ENCODE measurements at places on chromosomes 3 and 15.

- no peak for DNase-seq
Observed at GRCh38 chr3:196096382-196096953, 14.6 kb upstream of the TFRC start.

- DNase-seq: no peak
Observed at GRCh38 chr15:45320581-45321205, 57.7 kb downstream of the GATM start.

DNA sequence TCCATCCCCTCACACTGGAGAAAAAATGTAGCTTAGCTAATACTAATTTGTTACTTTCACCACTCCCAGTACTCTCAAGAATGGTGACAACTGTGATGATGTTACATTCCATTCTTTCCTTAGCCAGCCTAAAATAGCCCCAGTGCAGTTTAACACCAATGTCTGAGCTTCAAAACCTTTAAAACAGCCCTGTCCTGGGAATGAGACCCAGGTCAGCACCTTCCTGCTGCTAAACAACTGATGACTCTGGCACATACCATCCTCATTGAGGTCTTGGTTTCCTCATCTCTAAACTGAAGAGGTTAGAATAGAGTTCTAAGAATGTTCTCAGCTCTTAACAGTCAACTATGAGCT lies 3.8 kb downstream of the SCAMP2 start:
- no peak for DNase-seq

DNA sequence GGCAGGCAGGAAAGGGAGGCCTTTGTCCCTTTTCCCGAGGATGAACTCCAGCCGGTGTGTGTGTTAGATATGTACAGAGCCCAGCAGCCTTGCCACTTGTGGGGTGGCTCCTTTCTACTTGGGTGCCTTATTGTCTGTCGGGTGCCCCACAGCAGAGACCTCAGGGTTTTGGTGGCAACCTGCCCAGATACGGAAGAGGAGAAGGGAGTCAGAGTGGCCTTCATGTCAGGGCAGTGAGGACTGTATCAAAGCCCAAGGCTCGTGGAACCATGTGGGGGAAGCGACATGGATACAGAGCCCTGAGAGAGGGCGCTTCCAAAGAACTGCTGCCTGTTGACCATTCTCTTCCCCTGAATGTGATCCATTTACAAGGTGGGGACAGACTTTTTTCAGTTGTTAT lies 166.2 kb downstream of the SLCO3A1 start:
- no peak for DNase-seq

GRCh38 chr3:28286595-28286994 lies 45.2 kb downstream of the CMC1 start:
- DNase-seq: no peak

- no peak for DNase-seq
Observed at GRCh38 chr15:96334705-96335410, 4.4 kb downstream of the NR2F2 start.

DNA sequence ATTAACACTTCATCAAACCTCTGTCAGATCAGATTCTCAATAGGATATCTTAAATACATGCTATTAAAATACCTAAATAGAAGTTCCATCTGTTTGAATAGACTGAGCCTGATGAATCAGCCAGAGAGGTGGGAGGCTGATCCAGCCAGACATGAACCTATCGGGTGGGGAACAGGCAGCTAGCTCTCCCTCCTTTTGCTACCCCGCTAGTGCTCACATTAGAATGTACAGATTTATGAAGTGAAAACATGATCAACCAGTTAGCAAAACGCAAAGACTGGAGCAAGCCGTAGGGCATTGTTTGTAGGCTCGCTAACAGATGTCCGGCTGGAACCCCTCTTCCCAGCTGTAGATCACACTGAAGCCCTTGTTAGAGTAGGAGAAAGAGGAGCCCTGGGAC lies 54.4 kb downstream of the GTF2E1 start:
- no peak for DNase-seq

DNA sequence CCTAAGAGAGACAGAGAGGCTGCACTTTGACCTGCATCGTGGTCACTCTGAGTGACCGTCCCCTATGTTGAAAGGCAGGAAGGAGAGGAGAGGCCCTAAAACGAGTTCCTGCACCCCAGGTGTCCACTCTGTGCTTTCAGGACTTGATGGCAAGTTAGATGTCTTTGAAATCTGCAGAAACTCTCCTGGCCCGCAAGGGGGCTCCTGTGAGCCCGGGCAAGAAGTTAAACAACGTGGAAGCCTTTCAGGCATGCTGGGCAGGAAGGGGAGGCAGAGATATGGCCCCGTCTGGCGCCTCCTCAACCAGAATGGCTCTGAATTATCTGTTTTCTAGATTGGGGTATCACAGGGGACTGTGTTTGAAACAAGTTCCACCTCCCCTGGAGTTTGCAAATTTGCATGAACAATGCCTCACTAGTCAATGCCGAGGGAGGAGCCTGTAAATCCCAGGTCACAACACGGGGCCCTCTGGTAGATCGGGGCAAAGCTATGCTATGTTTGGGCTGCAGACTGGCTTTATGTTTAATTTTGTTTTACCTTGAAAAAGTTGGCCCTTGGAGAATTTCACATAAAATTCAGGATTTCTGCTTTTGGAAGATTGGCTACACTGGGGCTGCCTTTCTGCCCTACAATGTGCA lies 9.8 kb downstream of the CTXND1 start:
- DNase-seq: no peak

- no peak for DNase-seq
Observed at GRCh38 chr3:35772381-35773015, 133.2 kb downstream of the ARPP21 start.

- DNase-seq: no peak
Observed at GRCh38 chr15:100686725-100687473, 84.5 kb downstream of the ASB7 start.

DNA sequence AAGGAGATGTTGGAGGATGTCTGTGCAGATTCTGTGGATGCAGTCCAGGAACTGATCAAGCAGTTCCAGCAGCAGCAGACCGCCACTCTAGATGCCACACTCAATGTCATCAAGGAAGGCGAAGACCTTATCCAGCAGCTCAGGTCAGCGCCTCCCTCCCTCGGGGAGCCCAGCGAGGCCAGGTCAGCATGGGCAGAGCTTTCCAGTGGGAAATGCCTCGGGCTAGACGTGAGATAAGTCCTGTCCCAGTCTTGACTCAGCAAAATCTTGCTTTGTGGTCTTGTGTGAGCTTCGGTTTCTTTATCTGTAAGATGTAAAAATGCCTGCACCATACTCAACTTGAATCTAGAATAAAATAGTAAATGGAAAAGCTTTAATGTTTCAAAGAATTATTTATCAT lies 335.1 kb upstream of the UMPS start:
- DNase-seq: no peak

- DNase-seq: no peak
Observed at GRCh38 chr3:10280177-10280529, 12.6 kb downstream of the GHRL start.

DNA sequence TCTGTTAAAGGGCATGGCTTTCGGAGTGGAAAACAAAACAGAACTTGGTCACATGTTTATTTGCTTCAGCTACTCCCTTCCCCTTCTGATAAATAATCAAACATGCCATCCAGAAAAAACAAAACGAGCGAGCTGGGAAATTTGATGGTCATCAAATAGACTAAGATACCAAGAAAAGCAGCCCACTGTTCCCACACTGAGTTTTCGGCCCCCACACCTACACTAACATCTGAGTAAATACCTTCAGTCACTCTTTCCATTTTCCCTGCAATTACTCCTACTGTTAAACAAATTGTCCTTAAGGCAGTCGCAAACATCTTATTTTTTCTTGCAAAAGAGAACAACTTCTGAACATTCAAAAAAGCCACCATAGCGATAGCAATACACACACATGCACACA lies 454.6 kb downstream of the FOXP1 start:
- DNase-seq: peak; percentile 30

- DNase-seq: no peak
Observed at GRCh38 chr3:25817107-25817506, 27.2 kb downstream of the OXSM start.

DNA sequence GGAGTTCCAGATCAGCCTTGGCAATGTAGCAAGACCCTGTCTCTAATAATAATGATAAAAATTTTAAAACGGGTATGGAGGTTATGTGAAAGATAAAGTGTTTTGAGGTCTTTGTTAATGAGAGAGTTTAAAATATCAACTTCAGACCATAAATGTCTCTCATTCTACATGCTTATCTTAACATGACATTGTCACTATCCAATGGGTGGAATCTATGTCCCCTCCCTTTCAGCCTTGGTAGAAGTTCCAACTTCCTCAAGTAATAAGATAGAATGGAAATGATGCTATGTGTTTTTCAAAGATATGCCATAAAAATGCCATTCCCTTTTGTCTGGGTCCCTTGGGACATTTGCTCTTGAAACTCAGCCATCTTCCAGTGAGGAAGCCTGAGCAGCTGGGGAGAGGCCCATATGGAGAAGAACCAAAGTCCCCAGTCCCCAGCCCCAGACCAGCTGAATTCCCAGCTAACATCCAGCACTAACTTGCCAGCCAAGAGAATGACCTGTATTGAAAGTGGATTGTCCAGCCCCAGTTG lies 17.0 kb downstream of the RPSA start:
- DNase-seq: no peak

DNA sequence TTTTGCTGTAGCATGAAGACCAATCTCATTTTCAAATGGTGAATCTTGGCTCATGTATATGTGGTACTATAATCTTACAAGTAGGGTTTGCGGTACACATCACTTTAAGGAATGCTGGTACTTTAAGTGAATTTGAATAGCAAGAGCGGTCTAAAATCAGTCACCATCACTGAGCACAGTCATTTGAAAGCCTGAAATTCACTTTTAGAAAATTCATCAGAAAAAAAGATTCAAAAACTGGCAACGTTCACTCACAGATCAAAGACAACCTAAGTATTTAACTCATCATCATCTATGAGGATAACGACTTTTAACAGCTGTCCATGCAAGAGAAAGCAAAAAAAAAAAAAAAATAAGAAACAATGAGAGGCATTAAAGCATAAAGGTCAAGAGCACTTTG lies 111.6 kb downstream of the FHIT start:
- no peak for DNase-seq

GRCh38 chr3:124250053-124250452 lies 258.1 kb upstream of the ROPN1 start:
- DNase-seq: no peak

- DNase-seq: no peak
Observed at GRCh38 chr15:82130248-82130647, 84.4 kb upstream of the MEX3B start.

DNA sequence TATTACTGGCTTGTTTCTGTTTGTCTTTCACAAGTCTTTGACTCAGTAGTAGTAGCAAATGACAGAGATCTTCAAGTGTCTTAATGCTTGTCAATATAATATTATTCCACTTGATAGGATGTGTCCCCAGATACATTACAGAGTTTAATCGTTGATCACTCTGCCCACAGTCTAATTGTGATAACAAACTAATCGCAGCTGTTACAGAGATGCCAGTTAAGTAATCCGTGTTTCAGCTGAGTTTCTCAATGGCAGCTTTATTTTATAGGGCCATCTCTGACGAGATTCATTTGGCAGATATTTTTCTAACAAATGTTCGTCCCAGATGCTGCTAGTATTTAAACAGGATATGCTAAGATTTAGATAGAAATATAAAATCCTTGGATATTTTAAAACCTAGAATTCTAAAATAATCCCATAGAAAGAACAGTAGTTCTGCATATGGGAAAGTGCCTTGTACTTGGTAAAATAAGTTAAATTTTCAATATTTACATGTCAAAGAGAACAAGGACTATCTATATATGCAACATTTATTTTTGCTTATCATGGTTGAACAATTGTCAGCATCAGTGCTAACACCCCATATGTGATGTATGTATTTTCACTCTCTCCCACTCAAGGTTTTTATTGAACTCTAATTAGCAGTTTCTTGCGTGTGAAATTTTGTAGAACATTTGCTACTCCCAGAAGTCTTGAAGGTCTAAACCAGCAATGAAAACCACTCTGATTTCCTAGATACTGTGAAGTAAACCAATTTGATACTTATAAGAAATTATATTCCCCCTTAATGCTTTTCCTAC lies 185.5 kb downstream of the MBNL1 start:
- DNase-seq: no peak

GRCh38 chr3:180316321-180316720 lies 279.6 kb upstream of the PEX5L start:
- DNase-seq: no peak

GRCh38 chr15:73822998-73823397 lies 50.4 kb upstream of the TBC1D21 start:
- DNase-seq: no peak

DNA sequence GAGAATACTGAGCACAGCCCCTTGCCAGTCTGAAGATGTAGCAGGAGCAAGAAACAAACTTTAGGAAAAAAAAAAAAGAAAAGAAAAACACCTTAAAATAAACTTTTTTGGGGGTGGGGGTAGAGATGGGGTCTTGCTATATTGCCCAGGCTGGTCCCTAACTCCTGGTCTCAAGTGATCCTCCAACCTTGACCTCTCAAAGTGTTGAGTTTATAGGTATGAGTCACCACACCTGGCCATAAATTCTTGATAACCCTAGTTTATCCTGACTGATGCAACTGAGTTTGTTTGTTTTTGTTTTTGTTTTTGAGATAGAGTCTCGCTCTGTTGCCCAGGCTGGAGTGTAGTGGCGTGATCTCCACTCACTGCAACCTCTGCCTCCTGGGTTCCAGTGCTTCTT lies 28.4 kb downstream of the GXYLT2 start:
- DNase-seq: no peak

DNA sequence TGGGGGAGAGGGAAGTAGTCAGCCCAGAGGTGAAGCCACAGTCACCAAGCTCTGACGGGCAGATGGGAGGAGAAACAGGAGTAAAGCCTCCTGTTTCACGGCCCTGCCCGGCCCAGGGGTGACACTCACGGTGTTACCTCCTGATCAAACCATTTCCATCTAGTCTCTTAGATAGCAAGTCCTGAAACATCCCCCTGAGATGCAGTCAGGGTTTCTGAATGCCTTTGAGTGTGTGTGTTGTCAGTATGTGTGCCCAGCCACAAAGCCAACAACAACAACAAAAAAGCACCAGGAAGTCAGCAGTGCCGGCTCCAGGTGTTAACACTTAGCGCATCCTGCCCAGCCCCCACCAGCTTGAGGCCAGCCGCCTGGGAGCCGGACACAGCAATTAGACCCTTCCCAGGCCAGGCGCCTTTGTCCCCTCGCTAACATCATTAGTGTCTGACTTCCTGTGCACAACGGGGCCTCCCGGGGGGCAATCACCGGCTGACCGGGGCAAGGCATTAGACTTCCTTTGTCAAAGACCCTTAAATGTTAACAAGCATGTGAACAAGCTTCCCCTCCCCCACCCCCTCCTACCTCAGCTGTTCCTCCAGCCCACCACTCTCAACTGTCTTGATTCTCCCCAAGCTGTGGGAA lies 34.5 kb downstream of the IL17RD start:
- DNase-seq: no peak
